Activated T-helper 1 cell treated with anti-CD3 and anti-CD28 coated beads, Interleukin-2, amount 50 U/mL, for 16 hours (primary cell): ENCODE measurements at places on chromosomes 5 and 9.

- no peak for DNase-seq
These were observed 6.0 kb downstream of the RPL12 start for GRCh38 chr9:127444921-127445850.

DNA sequence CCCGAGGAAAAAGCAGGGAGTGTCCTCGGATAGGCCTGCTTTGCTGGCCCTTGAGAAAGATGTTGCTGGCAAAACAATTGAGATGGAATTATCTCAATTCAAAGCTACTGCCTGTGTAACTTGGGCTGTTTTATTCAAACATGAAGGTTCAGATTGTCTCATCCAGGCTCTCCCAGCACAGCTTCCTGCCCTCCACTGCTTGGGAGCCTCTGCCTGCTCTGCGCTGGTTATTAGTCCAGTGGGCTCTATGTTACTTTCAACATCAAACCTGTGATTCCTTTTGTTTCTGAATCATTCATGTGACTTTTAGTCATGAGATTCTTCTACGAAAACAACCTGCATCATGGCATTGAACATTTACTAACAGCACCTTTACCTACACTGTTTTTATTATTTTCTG lies 123.2 kb downstream of the SNCAIP start:
- no peak for DNase-seq

GRCh38 chr9:21983561-21983935 lies 10.6 kb downstream of the CDKN2A start:
- DNase-seq: no peak

GRCh38 chr5:337563-338130 lies 16.1 kb downstream of the AHRR start:
- DNase-seq: no peak

- DNase-seq: no peak
These were observed 462.9 kb downstream of the CDK5RAP2 start for GRCh38 chr9:120117081-120117480.

- no peak for DNase-seq
These were observed 48.2 kb downstream of the P4HA2 start for GRCh38 chr5:132179405-132179804.

- no peak for DNase-seq
These were observed 51.8 kb upstream of the CDKN2B start for GRCh38 chr9:22060831-22061383.

- DNase-seq: no peak
These were observed 29.7 kb upstream of the CSNK1G3 start for GRCh38 chr5:123482258-123482657.

DNA sequence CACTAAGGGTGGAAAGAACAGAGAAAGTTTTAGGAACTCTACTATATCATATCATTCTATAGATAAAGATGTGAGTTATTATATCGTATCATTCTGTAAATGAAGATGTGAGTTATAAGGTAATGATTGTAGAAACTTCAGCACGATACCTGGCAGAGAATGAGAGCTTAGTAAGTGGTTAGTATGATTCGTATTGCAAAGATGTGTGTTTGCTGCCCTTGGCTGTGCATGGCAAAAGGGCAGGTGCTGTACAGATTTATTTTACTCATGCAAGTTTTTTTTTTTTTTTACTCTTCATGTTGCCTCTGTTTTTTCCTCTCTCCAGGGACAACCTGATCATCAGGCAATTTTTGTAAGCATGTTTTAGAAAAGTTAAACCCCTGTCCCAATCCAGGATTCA lies 83.3 kb downstream of the EGFLAM start:
- DNase-seq: no peak

- no peak for DNase-seq
These were observed 493.2 kb upstream of the KLF4 start for GRCh38 chr9:107982745-107983144.

DNA sequence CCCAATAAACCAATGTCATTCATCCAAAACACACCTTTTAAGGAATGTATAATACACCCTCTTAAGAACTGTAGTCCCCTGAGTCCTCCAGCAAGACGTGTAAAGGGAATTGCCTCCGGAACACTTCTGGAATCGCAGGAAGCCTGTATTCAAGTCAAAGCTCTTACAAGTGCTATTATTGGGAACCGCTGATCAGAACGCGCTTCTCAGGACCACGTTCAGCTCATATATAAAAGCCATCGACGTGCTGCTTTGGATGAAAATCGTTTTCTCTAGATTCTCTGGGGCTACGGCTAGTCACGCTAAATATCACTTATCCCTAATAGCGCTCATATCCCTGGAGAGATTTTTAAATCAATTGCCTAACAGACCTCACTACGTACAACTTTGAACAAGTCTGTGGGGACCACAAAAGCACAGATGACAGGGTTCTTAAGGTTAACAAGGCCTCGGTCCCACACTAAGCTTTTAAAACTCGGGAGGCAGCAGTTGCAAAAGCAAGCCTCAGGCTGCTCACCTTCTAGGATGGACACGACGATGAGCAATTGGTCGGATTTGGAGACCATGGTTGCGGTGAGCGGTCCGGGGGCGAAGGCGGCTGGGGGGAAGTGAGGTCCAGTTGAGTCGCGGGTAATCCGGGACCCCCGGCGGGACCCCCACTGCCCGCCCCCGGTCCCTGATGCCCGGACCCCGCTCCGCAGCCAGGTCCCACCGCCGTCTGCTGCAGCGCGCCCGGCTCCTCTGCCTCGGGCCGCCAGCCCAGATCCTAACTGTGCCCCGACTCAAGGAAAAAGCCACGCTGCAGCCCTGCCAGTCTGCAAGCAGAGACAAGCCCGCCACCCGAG lies 548 bp downstream of the CEP120 start:
- no peak for DNase-seq

DNA sequence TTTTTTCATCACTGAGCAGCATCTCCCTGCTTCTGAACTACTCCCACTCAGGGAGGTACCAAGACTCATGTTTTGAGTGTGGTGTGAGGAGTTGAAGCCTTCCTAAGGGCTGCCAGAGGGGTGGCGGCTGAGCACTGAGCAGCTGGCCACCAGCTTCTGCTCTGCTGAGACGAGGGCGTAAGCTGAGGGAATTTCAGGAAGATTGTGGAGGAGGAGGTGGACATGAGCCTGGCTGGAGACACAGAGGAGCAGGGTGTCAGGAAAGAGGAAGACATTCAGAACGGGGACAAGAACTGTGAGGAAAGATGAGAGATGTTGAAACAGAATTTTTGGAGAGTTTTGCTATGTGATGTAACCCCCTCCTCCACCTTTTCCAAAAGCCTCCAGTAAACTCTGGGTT lies 7.8 kb downstream of the LCP2 start:
- no peak for DNase-seq

GRCh38 chr5:9126490-9126889 lies 419.4 kb downstream of the SEMA5A start:
- no peak for DNase-seq

- no peak for DNase-seq
These were observed 38.9 kb upstream of the N4BP3 start for GRCh38 chr5:178074266-178074952.

DNA sequence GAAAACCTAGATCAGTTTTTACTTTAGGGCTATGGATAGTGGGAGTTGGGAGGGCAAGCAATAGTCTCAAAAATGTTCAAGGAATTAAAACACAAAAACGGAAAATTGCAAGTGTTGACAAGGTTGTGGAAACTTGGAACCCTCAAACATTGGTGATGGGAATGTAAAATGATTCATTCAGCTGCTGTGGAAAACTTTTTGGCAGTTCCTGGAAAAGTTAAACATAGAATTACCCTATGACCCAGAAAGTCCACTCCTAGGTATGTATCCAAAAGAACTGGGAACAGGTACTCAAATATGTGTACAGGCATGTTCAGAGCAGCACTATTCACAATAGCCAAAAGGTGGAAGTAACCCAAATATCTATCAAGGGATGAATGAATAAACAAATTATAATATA lies 1.2 kb upstream of the MSANTD3 start:
- no peak for DNase-seq

- DNase-seq: no peak
These were observed 97.3 kb downstream of the SLF1 start for GRCh38 chr5:94715768-94716167.

GRCh38 chr5:96673127-96673526 lies 11.0 kb downstream of the CAST start:
- DNase-seq: no peak

DNA sequence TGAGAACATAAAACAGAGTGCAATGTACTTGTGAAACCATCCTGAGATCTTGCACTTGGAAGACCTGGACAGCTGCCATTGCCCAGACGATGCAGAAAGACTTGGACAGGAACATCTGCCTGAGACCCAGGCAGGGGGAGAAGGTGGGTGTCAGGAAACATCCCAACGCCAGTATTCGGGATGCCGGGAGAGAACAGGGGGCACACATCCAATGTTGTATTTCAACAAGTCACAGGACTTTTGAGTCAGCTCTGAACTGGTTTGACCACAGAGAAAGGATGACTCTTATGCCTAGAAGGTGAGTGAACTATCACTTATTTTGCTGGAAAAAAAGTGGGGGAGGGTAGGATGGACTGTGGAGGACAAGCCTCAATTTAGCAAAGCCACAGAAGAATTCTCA lies 124.6 kb downstream of the ROR2 start:
- DNase-seq: no peak

DNA sequence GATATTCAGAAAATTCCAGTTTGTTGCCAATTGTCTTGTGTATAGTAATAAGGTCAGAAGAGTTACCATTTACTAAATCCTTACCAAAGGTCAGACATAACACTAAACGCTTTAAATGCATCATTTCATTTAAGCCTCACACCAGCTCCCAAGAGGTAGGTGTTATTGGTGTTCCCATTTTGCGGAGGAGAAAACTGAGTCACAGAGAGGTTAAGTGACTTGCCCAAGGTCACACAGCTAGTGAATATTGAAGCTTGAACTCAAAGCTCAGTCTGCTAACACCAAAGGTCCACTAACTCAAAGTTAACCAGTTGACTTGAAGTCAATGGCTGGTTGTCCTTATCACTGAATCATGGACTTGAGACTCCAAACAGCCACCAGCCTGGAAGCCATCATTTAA lies 40.8 kb upstream of the NTNG2 start:
- no peak for DNase-seq

- no peak for DNase-seq
These were observed 21.0 kb downstream of the TLX3 start for GRCh38 chr5:171330021-171330420.

DNA sequence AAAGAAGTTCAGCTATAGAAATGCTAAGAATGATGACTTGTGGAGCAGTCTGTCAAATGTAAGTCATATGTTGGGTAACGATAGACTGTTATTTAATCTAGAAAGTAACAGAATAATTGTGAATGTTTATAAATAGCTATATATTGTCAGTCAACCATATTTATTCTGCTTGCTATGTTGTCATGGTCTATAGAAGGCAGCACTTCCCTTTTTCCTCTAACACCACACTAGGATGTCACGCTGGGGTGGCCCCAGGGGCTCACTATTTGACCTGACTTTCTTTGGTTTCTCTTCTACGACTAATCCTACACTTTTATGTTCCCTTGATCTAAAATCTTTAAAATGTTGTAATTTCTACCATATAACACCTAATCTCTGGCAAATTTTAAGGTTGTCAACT lies 20.5 kb downstream of the ERAP2 start:
- no peak for DNase-seq

- no peak for DNase-seq
These were observed 11.3 kb upstream of the ANGPTL2 start for GRCh38 chr9:127133739-127134167.

DNA sequence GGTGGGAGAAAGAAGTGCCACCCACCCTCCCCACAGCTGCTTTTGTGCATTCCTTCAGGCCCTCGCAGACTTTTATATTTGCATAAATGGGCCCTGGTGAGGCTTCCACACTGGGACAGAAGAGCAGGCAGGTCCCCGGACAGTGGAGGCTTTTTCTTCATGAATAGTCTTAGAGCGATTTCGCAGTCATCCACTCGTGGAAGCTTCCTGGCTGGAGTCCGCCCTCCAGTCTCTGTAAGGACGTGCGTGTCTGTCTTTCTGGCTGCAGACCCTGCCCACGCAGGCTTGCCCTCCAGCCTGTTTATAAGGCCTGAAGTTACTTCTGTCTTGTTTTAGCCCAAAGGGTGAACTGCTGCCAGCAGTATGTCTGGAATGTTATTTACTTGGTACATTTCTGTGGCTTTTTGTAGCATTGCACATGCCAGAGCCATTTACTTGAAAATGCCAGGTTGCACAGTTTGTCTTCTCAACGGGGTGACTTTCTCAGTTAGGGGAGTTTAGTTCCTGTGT lies 195.7 kb downstream of the AOPEP start:
- DNase-seq: no peak

DNA sequence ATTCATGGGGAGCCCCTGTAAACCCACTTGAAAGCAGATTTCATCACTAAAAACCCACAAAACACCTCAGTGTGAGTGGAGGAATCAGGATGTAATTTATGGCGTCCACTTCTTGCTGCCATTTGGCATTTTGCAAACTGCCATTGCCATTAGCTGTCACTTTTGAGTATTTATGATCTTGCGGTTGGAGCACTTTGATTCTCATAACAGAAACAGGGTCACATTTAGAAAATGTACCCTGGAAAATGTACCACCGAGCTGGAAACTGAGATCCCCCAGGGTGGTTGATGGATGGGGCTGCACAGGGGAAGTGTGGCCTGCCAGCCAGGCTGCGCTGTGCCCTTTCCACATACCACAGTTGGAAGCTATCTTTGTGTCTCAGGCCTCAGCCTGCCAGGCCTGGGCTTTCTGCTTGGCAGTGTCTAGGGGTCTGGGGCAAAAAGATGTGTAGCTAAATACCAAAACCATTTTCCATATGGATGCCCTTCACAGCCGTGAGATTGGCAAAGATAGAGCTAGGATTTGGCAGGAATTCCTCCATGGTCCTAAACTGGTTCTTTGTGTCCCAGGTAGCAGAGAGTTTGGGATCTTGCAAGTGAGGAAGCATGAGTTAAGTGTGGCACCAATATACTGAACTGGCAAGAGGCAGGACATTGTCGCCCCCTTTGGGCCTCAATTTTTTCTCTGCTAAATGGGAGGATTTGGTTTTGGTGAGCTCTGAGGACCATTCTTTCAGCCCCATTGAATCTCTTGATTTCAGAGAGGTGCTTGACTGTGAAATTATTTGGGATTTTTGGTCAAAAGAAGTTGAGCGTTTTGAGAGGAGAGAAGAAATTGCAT lies 46.2 kb downstream of the GALNT10 start:
- DNase-seq: no peak

DNA sequence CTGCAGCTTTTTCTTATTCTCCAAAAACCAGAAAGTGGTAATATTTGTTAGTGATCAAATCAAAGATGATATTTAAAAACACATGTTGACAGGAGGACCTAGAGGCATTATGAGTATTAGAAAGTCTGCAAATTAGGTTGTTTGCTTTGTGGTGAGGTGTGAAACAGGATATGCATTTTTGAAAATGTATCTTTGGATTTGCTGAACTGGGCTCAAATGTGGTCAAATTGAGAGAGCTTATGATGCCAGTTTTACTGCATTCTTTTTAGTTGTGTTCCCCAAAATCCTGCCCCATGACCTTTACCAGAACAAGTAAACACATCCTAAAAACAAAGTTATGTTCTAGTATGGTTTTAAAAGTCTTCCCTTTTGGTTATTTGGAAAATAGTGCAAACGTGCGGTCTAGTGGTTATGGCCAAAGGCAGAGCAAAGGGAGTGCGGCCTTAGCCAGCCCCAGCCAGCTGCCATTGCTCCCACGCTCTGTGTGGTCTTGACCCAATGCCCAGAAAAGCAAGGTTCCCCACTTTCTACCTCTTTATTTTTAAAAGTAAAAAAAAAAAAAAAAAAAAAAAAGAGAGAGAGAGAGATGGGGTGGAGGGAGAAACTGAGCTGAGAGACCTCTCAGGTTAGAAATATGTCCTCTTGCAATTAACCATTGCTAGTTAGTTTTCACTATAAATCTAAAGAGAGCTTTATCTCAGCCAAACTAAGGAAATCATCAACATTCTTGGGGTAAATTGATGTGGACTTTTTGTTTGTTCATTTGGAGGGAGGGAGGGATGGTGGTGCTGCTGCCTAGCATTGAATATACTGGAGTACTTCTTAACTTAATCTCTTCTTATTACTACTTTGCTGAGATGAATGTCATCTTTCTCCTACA lies 176.6 kb downstream of the ARHGAP26 start:
- DNase-seq: no peak
